ENCODE measurements at places on chromosomes 6 and 20.
A peak's percentile ranks its signal among the peaks of the same experiment; 100 is the strongest.

DNA sequence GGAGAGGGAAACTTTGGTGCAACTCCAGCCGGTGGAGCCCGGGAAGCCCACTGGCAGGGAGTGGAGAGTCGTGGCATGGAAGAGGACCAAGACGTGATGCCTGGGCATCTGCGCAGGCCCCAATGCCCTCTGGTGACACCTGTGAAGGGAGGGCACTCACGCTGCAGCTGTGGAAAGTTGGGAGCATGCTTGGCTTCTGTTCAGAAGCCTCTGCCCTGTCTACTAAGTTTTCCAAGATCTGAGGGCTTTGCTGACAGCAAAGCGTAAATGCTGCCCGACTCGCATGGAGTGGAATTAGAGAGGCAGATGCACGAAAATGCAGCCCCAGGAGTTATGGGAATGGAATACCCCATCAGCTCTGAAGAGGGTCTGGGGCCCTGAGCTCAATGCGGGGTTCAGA, 75.7 kb downstream of the SYNDIG1 start:
- DNase-seq, result no peak

- no peak for DNase-seq
Measured at GRCh38 chr6:165925474-165926156, 242.0 kb downstream of the TBXT start.

DNA sequence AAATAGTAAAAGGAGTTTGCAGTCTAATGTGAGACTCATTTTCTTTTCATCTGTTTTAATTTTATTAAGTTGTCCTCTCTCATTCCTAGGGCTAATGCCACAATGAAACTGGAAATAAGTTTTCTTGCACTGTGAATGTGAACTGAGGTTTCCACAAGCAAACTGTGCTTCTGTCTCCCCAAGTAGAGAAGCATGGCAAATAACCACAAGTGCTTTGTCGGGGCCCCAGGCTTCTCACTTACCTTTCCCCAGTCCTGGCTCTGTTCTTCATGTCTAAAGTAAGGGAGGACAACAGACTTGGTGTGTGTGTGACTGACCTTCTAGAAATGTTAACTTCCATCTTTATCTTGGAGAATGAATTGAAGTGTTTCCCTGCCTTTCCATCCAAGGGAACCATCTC, 80.8 kb downstream of the CBFA2T2 start:
- no peak for DNase-seq

- DNase-seq, result no peak
Measured at GRCh38 chr6:34556031-34556471, at the start of gene SPDEF. Gene SPDEF (minus strand): TSS chr6:34556329. CDS start chr6:34544455, 11,874 bp downstream.

GRCh38 chr6:142929751-142930358, 15.1 kb downstream of the HIVEP2 start:
- DNase-seq, result no peak

DNA sequence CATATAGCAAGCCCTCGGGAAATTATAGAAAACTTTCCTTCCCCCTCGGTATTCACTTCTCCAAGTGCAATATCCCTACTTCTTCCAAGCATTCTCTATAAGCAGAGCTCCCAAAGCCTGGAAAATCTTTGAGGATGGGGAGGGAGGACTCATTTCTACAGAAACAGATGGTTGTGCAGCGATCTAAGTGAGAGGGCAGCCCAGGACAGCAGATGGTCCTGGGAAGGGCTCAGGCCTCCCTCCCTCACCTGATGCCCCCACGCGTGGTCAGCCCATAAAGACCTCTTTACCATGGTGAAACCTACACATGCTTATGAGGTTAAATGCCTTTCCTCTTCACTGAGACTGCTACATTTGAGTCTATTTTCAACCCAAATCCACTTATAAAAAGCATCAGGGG, 319.6 kb upstream of the QKI start:
- DNase-seq, result no peak

- no peak for DNase-seq
Measured at GRCh38 chr6:537114-537513, 119.8 kb downstream of the HUS1B start.

GRCh38 chr20:4202441-4202840, 187.1 kb upstream of the RNF24 start:
- DNase-seq, result no peak

DNA sequence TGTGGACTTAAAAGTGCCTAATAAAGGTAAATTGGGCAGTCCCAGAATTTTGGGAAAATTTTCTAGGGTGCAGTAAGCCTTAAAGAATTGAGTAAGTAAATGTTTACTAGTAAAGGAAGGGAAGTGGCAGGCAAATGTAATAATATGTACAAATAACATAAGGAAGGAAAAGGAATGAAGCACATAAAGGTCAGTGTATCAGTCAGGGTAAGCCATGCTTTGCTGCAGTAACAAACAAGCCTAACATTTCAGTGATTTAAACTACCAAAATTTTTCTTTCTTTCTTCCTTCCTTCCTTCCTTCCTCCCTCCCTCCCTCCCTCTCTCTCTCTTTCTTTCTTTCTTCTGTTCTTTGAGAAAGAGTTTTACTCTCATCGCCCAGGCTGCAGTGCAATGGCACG, 117.5 kb downstream of the HAO1 start:
- no peak for DNase-seq

DNA sequence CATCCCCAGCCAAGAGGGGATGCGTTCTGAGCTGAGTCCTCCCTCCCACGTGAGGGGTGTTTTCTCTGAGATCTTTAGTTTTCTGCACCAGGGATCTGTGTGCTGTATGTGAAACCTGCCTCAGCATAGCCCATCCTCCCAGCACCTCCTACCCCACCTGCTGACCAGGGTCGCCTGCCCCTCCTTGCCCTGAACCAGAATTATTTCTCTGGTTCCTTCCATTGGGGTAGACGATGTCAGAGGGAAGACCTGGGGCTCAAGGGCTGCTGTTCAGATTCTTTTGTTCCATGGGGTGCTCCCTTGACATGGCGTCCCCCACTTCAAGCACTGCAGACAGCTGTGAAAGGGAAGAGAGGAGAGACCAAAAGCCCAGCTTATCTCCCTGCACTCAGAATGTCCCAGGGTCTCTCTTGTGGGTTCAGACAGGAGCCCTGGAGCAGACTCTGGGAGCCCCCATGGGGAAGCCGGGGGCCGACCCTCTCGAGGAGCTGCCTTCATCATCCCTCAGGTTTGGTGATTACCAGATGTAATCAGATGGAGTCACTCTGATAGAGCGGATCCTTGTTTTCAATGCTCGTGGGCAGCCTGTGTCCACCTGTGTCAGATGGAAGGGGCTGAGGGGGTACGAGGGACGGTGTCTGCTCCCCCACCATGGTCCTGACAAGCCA, 74.3 kb downstream of the ERMARD start:
- DNase-seq, result peak; percentile 5

DNA sequence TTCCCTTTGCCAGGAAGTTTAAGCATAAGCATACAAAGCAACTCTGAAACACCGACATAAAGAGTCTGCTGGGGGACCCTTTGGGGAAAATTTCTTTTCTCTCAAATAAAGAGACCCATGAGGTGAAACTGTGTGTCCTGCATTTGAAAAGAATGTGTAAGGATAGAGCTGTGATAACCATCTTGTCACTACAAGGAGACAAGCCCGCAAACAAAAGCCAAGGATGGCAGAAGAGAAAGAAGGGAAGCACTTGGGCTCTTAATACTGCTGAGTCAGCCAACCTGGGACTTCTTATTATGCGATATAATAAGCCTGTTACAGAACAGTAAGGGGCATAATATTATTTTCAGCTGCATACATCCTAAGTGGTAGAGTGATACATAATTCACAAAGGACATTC, 52.5 kb downstream of the NUDT3 start:
- no peak for DNase-seq

- DNase-seq, result no peak
Measured at GRCh38 chr6:113317442-113317841, 539.7 kb upstream of the MARCKS start.

GRCh38 chr6:139147628-139148027, 12.7 kb downstream of the HECA start:
- DNase-seq, result no peak

- DNase-seq, result no peak
Measured at GRCh38 chr6:130968476-130968875, 94.6 kb downstream of the EPB41L2 start.

DNA sequence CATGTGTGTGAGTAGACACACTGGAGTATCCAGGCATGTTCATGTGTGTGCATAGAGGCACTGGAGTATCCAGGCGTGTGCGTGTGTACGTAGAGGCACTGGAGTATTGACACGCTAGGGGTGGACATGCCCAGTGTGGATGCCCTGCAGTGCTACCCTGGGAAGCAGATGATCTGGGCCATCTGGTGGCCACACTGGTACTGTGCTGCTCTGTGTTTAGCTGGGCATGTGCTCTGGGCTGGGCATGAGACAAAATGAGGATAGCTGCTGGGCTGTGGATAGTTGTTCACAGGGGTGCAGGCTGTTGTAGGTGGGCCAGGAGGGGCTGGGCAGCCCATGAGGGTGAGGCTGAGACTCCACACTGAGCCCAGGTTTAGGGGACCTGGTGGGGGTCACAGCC, 24.0 kb upstream of the NPBWR2 start:
- DNase-seq, result peak; percentile 87

GRCh38 chr6:39792540-39793450, 619 bp downstream of the DAAM2 start:
- no peak for DNase-seq

- DNase-seq, result no peak
Measured at GRCh38 chr6:98056955-98057354, 773.9 kb upstream of the MMS22L start.

- DNase-seq, result no peak
Measured at GRCh38 chr6:34524971-34525370, 31.2 kb downstream of the SPDEF start.

GRCh38 chr6:43671011-43671800, 16.4 kb downstream of the MRPS18A start:
- no peak for DNase-seq

DNA sequence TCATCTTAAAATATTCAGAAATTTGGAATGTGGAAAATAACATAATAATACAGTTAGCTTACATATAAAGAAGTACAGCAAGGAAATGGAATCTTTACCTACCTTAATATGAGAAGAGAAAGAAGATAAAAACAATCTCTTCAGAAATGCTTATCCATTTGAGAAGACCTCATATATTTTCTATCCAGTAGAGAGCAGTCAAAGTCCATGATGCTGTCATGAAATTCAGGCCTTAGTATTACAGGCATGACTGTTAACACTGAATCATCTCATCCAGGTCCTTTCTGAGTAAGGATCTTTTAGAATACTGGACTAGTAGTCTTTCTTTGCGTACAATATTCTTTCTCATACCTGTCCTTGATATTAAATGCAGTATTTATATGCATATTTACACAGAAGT, 713.4 kb downstream of the CD109 start:
- no peak for DNase-seq

DNA sequence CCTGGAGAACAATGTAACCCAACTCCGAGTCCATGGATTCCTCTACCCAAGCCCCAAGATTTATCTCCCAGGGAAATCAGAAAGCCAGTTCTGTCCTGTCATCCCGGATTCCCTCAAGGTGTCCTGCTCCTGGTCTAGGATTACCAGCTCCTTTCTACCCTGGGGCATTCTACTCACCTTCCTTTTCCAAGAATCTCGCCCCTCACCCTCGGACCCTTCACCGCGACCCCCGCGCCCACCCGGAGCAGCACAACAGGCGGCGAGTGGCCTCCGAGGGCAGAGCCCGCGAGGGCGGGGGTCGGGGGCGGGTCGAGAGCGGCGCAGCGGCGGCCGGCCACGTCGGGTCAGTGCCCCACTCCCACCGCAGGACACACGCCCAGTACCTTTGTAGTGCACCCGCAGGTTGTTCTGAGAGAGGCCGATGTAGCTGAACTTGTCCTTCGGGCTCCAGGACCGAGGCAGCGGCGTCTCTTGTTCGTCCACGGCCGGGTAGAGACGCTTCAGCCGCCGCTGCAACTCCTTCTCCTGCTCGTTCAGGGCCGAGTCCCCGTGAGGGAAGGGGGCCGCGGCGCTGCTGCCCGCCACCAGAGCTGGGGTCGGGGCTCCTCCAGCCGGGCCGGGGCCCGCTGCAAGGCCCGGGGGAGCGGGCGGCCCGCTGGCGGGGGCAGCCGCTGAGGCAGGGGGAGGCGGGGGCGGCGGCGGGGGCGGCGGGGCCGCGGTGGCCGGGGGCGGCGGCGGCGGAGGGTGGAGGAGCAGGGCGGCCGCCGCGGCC, 897 bp downstream of the RANBP9 start:
- no peak for DNase-seq

Measured in posterior cingulate gyrus (tissue), 11 donors.